ENCODE measurements at places on chromosomes 5 and 9.

DNA sequence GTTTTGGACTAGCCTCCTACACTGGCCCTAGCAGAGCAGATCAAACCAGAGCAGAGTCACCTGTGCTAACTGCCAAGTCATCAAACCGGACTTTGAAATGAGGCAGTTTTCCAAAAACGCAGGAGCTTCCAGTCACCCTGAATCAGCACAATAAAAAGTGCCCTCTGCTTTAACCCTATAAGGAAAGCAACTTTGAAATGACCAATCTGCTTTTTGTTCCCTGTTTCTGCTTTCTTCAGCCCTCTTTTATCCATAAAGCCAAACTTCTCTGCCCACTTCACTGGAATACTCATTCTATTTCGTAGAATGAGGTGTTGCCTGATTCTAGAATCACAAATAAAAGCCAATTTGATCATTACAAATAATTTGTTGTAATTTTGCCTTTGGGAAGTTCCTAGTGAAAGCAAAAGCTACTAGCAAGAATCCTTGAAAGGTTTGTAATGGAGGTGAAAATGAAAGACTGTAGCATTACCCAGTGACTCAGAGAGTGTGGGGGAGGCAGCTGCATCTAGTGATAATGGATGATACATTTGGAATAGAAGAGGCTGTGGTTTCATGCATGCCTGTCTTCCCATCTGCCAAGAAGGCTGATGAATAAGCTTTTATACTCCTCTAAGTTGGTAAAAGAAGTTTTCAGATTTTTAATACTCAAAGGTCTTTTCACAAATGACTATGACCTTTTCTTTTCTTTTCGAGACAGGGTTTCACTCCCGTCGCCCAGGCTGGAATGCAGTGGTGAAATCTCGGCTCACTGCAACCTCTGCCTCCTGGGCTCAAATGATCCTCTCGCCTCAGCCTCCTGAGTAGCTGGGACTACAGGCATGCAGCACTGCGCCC, 14.9 kb downstream of the SPAAR start:
- DNase-seq = no peak

DNA sequence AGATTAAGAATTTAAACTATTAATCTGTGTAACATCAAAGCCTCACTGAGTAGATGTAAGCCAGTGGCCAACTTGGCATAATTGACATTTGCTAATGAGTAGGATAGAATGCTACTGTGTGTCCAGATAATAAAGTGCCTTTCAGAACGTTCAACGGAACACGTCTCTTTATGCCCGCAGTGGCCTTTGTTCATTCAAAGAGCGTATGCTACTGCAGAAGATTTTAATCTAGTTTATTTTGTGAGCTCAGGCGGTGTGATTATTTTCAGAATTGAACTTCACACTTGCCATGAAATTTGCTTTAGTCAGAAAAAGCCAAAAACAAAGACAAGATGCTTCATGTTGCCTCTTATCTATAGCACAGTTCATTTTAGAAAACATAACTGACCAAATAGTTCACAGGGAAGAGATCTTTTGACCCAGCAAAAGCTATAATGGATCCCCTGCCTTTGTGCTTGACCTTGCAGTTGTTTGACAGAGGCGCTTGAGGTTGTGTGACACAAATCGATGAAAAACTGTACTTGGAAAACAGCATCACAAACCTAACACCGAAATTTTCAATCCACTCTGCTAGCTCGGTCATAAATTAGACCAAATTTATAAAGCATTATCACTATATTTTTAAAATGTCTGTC, 530.9 kb upstream of the TYRP1 start:
- DNase-seq = no peak

GRCh38 chr5:164934039-164934438, 1428.6 kb downstream of the MAT2B start:
- no peak for DNase-seq

GRCh38 chr5:132686193-132686592, 12.4 kb downstream of the IL4 start:
- DNase-seq = no peak

GRCh38 chr5:122195802-122196394, 66.6 kb downstream of the ZNF474 start:
- no peak for DNase-seq

- no peak for DNase-seq
Observed at GRCh38 chr5:56523790-56524575, 290.9 kb upstream of the ANKRD55 start.

GRCh38 chr9:1050125-1050895, at the start of gene DMRT2:
Gene DMRT2 (plus strand): TSS chr9:1050357. CDS start chr9:1051614, 1,257 bp downstream.
- no peak for DNase-seq

DNA sequence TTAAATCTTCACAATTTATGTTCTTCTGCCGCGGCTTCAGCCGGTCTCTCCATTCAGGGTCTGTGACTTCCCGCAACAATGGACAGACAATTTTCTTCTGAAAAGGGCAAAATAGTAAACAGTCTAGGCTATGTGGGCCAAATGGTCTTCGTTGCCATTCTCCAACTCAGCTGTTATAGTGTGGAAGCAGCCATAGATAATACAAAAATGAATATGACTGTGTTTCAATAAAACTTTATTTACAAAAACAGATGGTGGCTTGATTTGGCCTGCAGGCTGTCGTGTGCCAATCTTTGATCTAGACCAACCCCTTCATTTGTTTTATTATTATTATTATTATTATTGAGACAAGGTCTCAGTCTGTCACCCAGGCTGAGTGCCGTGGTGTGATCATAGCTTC, 28.1 kb downstream of the ATOX1 start:
- no peak for DNase-seq

DNA sequence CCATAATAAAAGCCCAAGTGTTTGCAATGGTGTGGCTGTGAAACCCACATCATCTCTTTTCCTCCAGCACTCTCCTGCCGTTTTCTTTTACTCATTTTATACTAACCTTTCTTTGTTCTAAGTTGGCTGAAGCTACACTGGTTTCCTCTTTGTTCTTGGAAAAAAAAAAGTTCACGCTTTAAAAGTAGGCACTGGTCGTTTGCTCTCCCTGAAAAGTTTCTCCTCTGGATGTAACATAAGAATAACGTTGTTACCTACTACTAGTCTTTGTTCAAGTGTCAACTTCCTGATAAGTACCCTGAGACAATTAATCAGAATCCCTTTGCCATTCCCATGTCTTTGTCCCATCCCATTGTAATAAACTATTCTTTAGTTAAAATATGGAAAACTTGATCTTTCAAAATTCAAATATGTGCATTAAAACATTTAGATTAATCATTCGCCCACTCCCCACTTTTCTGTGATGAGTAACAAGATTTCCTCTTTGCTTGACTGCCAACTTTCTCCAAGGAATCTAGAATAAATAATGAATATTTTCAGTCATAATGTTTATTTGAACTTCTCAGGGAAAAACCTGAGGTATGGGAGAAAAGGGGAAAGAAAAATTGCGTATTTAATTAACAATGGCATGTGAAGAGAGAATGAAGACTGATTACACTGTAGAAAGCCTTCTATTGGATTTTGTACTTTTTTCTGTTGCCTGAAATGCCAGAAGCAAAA, 454.3 kb upstream of the CTNND2 start:
- DNase-seq = no peak

- no peak for DNase-seq
Observed at GRCh38 chr5:32621256-32621655, 35.9 kb downstream of the SUB1 start.

DNA sequence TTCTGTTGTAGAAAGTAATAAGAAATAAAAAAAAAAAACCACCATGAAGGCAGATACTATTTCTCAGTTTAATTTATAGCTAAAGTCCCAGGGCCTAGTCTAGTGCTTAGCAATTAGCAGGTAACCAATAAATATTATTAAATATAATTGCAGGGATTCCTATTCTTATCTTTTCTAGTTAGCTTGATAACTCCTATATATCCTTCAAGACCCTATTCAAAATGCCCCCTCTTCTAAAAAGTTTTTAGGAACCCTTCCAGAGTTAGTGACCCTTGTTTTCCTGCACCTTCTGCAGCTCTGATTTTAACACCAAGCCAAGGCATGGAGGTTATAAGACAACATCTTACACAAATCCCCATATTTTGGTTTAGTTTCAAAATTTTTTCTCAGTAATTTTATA, 24.6 kb upstream of the ALDH1B1 start:
- no peak for DNase-seq

DNA sequence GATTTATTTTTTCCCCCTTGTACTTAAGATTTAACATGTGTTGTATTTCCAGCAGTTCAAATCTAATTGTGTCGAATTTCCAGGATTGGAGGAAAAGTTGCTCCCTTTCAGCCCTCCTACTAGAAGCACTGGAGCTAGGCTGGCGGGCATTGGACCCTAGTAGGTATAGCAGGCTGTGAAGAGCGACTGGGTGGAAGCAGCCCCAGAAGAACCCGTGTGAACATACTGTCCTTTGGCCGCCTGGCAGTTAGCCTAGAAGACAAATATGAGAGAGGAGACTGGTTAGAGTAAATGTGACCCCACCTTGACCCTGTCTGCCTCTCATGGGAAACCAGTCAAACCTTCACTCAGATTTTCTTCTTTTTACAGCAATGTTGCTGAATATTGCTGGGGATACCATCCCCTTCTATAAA, 13.9 kb downstream of the ALDOB start:
- no peak for DNase-seq

GRCh38 chr5:163846512-163846911, 341.1 kb downstream of the MAT2B start:
- DNase-seq = no peak

GRCh38 chr9:135666534-135667462, 3.7 kb downstream of the LCN9 start:
- no peak for DNase-seq

Data from T-helper 1 cell (primary cell).